ENCODE measurements at places on chromosomes 2 and 18.

DNA sequence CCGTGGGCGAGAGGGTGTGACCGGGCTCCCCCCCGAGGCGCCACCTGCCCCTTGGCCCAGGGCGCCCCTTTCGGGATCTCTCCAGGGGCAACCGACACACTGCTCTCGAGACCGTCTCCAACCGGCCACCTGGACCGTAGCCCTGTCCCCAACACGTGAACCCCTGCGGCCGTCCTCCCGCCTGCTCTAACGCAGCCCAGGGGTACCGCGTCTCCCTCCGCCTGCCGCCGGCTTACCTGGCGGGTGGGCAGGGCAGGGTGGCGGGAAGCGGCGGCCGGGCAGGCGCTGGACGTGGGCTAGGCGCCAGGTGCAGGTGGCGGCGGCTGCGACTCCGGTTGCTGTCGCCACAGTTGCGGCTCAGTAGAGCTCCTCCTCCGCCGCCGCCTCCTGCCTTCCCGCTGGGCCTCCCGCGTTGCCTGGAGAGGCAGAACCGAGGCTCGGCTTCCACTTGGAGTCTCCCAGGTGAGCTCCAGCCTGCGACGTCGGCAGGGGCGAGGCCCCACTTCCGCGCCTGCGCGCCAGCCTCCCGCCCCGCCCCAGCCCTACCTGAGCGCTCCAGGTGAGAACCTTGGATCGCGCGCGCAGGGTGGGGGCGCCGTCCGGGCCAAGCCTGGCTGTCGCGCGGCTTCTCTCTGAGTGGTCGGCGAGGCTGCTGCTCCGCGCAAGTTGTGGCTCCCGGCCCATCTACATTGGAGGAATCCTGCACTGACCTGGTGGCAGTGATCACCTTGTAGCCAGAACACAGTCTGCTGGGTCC lies at the start of gene GALNT3:
Gene GALNT3 (minus strand): TSS at position 469 of the 757 bp plus-strand sequence. CDS start 23,547 bp downstream, outside the sequence.
- peak; percentile 86 for DNase-seq

GRCh38 chr2:66692521-66693054 lies 257.7 kb downstream of the MEIS1 start:
- no peak for DNase-seq

DNA sequence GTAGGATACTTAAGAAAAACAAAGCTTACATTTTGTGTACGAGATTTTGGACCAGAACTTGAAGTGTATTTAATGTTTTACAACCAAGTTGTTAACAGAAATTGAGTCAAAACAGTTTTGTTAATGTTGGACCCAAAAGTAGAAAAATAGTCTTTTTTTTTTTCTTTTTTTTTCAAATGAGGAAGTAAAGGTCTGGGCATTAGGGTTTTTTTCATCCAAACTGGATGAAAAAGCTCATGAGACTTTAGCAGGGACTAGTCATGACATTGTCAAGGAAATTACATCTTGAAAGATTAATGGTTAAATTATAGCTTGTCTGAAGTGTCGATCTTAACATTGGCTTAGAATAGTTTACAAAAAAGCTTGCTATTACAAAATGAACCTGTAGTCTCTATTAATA lies 32.3 kb downstream of the CCNT2 start:
- DNase-seq, result no peak

GRCh38 chr18:63444580-63444979 lies 22.3 kb upstream of the VPS4B start:
- DNase-seq, result peak; percentile 46

- no peak for DNase-seq
Observed at GRCh38 chr2:220936641-220937197, 635.4 kb downstream of the EPHA4 start.

DNA sequence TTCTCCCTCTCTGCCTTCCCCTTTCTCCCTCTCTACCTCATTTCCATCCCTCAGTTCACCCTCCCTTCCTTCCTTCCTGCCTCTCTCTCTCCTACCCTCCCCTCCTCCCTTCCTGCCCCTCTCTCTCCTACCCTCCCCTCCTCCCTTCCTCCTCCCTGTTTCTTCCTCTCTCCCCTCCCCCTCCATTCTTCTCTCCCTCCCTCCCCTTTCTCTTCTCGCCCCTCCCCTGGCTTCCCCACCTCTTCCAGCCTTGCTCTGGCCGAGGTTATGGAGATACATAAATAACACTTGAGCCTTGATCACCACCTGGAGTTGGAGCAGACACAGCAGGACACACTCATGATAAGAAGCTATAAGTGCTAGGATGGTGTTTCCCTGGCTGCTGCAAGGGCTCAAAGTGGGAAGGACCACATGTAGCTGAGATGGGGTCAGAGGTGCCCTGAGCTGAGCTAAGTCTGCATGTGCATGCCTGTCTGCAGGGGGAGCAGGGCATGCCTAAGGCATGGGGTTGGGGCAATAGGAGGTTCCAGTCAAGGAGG lies 326.1 kb upstream of the HS6ST1 start:
- DNase-seq, result no peak
